Activated effector memory CD4-positive, alpha-beta T cell treated with Interleukin-2 at 50 U/mL for 16 hours (primary cell): ENCODE measurements at places on chromosomes 1 and 21.
A peak's percentile ranks its signal among the peaks of the same experiment; 100 is the strongest.

- no peak for DNase-seq
These were observed 90.1 kb upstream of the SIM2 start for GRCh38 chr21:36608897-36609225.

DNA sequence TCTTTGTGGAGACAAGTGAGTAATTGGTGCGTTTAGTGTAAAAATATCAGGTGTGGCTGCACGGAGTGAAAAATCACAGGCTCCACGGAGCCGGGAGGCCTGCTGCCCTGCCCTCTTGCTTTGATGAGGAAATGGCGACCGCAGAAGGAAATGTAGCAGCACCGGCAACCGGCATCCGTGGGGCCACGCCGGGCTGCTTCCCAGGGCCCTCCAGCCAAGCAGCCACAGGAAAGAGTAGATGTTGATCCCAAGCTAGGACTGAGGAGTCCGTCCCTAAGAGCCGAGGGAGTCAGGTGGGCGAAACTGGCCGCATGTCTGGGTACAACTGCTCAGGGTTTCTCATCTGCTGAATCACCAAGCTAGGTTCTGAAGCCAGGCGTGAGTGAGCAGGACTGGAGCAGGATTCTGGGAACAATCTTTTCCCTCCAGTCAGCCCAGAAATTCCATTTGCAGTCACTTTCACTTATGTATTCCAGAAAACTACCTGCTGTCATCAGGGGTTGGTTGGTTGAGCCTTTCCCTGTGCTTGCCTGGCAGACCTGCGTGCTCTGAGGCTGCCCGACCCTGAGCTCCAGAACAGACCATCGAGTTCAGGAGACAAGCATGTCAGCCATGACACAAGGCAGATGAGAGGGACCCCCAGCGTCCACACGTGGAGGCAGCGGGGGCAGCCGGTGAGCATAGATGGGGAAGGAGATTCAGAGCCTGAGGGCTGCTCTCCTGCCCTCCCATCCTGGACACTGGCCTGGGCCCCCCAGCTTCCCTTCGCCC, 5.8 kb upstream of the ITGB2 start:
- DNase-seq = peak; percentile 59

DNA sequence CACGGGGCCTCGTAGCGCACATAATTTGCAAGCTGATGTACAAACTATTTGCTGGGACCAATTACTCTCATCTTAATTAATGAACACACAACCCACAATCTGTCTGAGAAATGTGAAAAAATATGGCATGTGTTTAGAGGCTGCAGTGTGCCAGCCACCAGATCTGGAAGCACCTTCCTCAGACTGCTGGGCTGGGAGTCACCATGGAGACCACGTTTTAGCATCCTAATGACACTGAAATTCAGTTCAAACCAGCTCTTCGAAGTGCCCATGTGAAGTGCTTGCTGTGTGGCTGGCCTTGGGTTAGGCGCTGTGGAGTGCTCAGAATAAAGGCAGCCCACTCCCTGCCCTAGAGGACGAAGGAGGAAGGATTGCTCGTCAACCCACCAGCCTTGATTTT, 482.4 kb downstream of the OMA1 start:
- no peak for DNase-seq

DNA sequence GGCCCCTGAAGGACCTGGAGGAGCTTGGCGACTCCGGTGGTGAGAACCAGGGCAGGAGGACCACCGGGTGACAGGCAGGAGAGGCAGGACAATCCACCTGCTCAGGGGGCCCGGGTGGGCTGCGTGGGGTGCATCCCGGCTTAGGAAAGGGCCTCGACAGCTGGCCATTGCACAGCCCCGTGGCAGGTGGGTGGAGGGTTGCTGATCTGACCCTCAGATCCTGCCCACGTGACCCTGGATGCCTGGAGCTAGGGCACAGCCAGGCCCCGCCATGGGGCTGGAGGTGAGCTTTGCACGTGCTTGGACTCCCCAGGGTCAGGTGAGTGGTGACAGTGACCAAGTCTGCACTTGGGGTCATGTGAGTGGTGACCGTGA, 35.5 kb upstream of the SLC19A1 start:
- DNase-seq = no peak

GRCh38 chr1:39128126-39128525, 76.4 kb upstream of the MACF1 start:
- no peak for DNase-seq

- DNase-seq = no peak
These were observed 7.0 kb downstream of the KDM5B start for GRCh38 chr1:202801175-202801574.
